ENCODE measurements at places on chromosomes 16 and 17.

DNA sequence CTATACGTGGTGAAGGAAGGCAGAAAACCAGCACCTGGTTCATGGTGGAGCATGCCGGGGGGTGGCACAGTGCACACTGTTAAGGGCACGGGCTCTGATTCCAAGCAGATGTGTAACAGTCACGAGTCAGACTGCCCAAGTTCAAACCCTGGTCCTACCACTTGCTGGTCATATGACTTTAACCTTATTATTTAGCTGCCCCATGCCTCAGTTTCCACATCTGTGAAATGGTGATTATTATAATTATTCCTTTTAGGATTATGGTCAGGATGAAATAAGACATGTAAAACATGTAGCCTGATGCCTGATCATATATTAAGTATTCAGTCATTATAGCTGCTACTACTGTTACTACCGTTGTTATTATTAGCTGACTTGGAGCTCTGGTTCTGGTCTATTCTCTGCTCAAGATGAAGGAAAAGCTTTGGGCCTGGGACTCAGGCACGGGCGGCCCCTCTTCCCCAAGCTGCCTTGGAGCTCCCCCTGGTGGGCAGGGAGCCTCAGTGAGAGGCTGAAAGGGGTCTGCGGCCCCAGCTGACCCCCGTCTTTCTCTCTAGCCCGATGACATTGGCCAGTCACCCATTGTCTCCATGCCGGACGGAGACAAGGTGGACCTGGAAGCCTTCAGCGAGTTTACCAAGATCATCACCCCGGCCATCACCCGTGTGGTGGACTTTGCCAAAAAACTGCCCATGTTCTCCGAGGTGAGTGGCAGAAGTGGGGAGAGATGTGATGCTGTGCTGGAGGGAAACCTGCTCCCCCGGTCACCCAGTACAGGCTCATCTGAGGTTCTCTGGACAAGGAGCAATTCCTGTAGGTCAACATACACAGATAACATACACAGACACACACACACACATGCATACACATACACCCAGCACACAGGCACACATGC lies 14.0 kb downstream of the NR1D1 start:
- DNase-seq: peak; percentile 45

- no peak for DNase-seq
Measured at GRCh38 chr17:66420961-66421371, 118.6 kb downstream of the PRKCA start.

DNA sequence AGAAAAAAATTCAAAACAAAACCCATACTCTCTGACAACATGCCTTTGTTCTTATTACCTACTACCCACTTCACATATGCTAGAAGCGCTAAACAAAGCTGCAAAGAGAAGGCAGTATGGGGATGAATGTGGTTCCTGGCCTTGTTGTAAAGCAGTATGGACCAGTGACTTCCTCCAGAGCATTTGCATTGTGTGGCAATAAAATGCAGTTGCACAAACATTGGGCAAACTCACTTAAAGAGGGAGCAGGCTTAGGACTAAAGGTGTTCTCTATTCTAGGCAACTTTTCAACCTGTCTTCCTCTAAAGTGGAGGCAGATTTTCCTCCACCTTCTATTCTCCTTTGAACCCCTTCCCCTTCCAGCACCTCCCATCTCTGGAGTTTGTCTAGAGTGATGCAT lies 17.1 kb downstream of the TMIGD1 start:
- no peak for DNase-seq

GRCh38 chr17:72922219-72922618 lies 170.3 kb downstream of the SLC39A11 start:
- no peak for DNase-seq

- DNase-seq: no peak
Measured at GRCh38 chr17:79420318-79421243, 190.3 kb downstream of the RBFOX3 start.

GRCh38 chr17:43350888-43351361 lies 47.9 kb upstream of the ARL4D start:
- no peak for DNase-seq

GRCh38 chr17:81924557-81925532 lies 2.7 kb downstream of the MAFG start:
- DNase-seq: no peak

All from activated CD4-positive, alpha-beta T cell treated with anti-CD3 and anti-CD28 coated beads for 1 hour (primary cell).